ENCODE measurements at places on chromosomes 1 and 21. TPM values are rescaled to one million over a fixed set of nuclear protein-coding genes. Genes with fewer than 3 reads are reported as not detected.

MTF2 gene
- total RNA-seq = 64.4 TPM

FCN3 gene
- total RNA-seq = not detected

TSPEAR gene
- not detected for total RNA-seq

SLC9C2 gene
- total RNA-seq = 3.7 TPM

PATJ gene
- 24.1 TPM for total RNA-seq

RAB7B gene
- total RNA-seq = under 0.01 TPM

MYOG gene
- under 0.01 TPM for total RNA-seq

ATF3 gene
- 1.6 TPM for total RNA-seq
